ENCODE measurements at places on chromosomes 6 and 20.

DNA sequence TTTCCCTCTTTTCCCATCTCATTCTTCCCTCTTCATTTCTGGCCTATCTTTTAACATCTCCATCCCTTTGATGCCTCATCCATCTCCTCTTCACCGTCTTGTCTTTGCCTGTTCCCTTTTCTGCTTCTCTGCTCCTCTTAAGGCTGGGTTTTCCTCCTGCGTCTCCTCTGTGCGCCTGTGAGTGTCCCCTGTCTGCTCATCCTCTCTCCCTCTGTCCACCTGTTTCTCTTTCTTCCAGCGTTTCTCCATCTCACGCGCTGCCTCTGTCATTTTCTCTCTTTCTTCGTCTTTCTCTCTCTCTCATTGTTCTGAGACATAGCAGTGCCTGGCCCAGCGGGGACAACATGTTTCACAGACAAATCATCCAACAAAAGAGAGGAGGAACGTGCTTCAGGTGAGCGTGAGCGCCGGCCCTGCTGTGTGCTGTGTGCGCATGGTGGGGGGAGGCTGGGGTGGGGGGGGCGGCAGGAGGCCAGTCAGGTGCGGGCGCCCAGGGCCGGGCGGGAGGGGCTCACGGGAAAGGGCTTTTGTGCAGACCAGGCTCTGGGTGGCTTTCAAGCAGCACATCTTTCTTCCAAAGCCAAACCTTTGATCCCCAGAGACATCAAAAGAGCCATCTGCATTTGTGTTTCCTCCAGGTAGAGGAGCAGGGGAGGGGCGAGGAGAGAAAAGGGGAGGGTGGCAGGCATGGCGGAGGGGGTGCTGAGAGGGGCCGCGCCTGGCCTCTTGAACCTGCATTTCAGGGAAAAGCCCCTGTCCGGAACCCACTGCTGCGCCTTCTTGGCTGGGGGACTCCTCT, 121.3 kb downstream of the VEGFA start:
- DNase-seq: no peak

DNA sequence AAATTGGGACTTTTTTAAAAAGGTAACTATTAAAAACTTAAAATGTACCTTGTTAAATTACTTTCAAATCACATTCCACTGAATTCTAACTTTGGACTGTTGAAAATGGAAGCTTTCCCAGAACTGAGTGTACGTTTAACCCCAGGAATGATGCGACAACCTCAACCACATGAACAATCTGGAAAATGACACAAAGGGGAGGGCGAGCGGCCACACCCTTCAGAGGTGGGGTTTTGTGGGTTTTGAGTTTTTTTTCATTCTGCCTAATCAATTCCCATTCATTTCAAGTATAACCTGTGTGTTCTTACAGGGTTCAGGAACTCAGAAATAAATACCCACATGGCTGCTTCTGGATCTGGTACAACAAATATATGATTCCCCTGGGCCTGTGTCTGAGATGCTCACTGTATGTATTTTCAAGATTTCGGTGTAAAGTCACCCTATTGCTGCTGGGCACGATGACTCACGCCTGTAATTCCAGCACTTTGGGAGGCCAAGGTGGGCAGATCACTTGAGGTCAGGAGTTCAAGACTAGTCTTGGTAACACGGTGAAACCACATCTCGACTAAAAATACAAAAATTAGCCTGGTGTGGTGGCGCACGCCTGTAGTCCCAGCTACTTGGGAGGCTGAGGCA, 21.6 kb downstream of the CNKSR3 start:
- no peak for DNase-seq

DNA sequence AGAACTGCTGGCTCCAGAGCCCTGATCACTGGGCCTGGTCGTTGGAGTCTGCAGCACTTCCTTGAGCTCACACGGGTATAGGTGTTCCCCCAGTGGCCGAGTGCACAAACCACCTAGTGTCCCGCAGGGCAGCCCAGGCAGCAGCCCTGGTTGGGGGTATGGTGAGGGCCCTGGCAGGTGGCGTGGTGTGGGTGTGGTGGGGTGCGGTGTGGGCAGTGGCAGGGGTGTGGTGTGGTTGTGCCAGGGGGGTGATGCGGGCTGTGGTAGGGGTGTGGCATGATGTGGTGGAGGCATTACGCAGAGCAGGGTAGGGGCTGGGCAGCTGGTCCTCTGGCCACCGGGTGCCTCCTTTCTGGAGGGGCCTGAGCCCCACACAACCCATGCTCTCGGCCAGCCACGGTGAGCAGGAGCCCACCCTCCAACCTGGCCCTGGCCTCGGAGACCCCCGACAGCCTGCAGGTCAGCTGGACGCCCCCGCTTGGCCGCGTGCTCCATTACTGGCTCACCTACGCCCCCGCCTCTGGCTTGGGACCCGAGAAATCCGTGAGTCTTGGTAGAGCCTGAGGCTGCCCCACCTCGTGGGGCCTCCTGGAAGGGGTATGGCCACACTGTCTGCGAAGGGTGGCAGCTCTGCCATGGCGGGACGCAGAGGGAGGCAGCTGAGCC, 20.5 kb downstream of the COL20A1 start:
- no peak for DNase-seq

- DNase-seq: peak; percentile 77
Observed at GRCh38 chr20:31684153-31685015, 38.3 kb downstream of the BCL2L1 start.

- DNase-seq: no peak
Observed at GRCh38 chr6:169663468-169663867, 38.4 kb downstream of the WDR27 start.

DNA sequence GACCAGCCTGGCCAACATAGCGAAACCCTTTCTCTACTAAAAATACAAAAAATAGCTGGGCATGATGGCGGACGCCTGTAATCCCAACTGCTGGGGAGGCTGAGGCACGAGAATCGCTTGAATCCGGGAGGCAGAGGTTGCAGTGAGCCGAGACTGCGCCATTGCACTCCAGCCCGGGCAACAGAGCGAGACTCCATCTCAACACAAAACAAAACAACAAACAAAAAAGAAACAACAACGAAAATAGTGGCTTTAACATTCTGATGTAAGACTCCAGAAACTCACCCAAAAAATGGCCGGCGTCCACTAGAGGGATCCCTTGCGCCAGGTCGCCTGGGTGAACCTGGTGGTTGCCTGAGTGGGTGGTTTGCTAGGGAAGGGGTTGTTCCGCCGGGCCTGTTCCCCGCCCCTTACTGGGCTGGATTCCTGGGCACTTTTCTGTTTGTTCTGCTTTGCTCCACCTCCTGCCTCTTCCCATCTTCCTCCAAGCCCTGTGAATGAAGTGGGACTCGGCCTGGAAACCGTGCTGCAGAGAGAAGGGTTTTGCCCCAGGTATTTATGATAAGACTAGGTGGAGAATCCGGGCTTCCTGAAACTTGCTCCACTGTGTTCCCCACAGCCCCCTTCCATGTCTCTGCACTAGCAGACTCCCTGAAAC, 1.5 kb downstream of the PABPC1L start:
- DNase-seq: peak; percentile 78

DNA sequence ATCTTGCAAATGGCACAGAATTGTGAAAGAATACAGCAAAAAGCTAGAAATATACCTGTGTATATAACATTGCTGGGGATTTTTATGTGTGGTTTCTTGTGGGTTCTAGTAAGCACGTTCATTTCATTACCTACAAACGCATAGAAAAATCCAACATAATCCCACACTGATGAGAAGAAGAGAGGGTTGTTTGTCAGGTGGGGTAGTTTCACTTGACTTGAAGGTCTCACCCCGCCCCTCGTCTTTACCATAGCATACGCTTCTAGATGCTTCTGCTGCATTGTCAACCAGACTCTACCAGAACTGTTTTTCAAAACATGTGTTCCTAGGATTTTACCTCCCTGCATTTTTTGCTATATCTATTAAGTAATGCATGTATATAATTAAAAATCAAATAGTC, 284.1 kb upstream of the TAB2 start:
- no peak for DNase-seq

DNA sequence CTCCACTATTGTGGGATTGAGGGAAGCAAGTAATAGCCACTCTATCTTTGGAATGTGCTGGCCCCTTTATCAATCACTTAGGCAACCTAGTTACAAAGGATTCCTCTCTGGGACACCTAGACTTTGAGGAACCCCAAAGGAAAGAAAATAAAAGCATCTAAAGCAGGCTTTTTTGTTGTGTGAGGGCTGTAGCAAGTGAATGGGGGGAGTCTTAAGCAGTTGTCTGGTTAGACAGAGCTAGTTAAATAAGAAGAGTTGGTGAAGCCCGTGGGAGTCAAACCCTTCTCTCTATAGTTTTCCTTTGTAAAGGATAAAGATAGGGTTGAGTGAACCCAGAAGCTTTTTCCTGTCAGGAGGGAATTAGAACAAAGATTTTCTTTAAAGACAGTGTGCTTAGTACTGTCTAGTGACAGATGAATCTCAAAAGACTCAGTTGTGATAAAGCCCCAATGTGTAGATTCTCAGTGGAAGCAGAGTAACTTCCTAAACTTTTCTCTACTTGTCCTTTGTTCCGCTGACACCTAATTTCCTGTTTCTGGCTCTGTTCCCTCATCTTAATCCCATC, 63.3 kb downstream of the HDGFL1 start:
- DNase-seq: no peak

DNA sequence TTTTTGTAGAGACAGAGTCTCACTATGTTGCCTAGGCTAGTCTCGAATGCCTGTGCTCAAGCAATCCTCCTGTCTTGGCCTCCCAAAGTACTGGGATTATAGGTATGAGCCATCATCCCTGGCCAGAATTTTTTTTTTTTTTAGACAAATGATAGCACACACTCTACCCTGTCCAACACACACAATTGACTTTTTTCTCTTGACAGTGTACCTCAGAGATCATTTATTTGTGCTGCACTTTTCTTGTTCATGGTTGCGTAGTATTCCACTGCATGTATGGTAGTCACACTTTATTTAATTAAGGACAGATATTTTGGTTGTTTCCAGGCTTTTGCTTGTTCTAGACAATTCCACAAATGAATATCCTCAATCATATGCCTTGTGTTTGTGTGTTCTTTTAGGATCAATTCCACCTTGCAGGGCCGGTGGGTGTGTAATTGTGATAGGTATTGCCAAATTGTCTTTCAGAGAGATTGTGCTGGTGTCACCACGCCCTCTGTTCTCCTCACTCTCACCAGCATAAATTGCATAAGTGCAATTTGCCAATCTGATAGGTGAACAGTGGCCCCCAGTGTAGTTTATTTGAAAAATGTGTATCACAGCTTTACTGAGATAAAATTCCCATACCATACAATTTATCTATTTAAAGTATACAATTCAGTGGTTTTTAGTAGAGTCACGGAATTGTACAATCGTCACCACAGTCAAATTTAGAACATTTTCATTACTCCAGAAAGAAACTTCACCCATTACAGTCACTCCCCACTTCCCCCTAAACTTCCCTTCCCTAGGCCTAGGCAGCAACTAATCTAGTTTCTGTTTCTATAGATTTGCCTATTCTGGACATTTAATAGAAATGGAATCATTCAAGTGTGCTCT, 20.1 kb downstream of the SRC start:
- peak; percentile 57 for DNase-seq

- DNase-seq: no peak
Observed at GRCh38 chr20:59787538-59787890, 145.9 kb downstream of the SYCP2 start.

- DNase-seq: no peak
Observed at GRCh38 chr6:119865466-119866350, 516.1 kb upstream of the MAN1A1 start.

DNA sequence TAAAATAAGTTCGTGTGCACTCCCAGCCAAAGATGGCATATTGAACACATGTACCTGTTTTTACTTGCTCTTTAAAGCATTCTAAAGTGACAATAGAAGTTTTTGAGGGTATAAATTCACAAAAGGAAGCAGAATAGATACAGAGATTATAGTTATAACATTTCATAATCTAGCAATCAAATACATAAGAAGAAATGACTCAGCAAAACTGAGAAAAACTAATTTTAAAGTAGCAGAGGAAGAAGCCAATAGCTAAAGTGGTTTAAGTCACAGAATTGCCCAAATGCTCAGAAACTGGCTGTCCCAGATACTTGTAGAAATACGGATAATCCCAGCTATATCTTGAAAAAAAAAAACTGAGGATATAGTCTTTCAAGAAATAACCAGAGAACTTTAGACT, 49.2 kb upstream of the TBC1D32 start:
- no peak for DNase-seq

- no peak for DNase-seq
Observed at GRCh38 chr20:3825526-3825925, 5.2 kb downstream of the AP5S1 start.

- no peak for DNase-seq
Observed at GRCh38 chr20:23150304-23151007, 64.3 kb upstream of the CD93 start.

All from KBM-7 (cell line).